Activated T-cell treated with anti-CD3 and anti-CD28 coated beads, Interleukin-2, amount 50 U/mL, for 72 hours (primary cell): ENCODE measurements at places on chromosomes 11 and 22. TPM values are rescaled to one million over a fixed set of nuclear protein-coding genes. Genes with fewer than 3 reads are reported as not detected.

GRCh38 chr11:116598556-116598955, 174.2 kb downstream of the BUD13 start:
- no peak for DNase-seq

- DNase-seq = no peak
These were observed 36.3 kb upstream of the CABP7 start for GRCh38 chr22:29683536-29683935.

GRCh38 chr11:90822996-90823395, 600.1 kb upstream of the CHORDC1 start:
- no peak for DNase-seq

SERPING1 gene
- total RNA-seq = not detected

GNG3 gene
- not detected for total RNA-seq
